ENCODE measurements at places on chromosomes 7 and 10. TPM values are rescaled to one million over a fixed set of nuclear protein-coding genes. Genes with fewer than 3 reads are reported as not detected.
A peak's percentile ranks its signal among the peaks of the same experiment; 100 is the strongest.

CYP2E1 gene
- total RNA-seq: 4.1 TPM

GRCh38 chr7:47943676-47944474 lies 4.4 kb downstream of the PKD1L1 start:
- DNase-seq: no peak

DNA sequence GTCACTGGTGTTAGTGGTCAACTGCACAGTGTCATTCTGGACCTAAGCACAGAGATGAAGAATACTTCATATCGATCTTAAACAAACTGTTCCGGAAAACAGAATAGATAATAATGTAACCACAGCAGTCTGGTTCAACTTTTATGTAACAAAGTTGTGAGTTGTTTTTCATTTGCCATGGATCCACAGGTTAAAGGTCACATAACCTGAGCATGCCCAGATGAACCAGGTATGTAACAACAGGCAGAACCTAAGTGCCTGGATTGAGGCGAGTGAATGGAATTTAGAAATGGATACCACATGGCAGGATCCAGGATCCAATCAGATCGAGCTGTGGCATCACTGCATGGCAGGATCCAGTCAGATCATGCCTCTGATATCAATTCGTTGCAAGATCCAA lies 87.1 kb downstream of the CLEC2L start:
- no peak for DNase-seq

PRRT4 gene
- 17.6 TPM for total RNA-seq

- no peak for DNase-seq
These were observed 59.2 kb downstream of the CDHR3 start for GRCh38 chr7:106022193-106022821.

DNA sequence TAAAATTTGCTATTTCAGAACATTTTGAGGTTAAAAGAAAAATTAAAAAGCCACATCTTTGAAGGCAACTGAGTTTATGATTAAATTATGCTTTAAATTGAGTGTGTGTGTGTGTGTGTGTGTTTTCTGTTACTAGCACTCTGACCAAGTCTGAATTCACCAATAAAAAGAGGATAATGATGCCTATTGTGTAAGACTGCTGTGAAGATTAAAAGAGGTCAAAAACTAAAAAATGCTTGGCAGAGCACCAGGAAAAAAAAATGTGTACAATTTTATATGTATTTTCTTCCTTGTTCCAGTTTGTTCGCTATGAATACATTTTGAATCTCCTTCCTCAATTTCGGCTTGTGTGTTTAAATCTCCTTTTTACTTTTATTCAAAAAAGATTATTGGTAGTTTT lies 316.6 kb upstream of the MAGI2 start:
- peak; percentile 69 for DNase-seq

- no peak for DNase-seq
These were observed 138.8 kb upstream of the SHH start for GRCh38 chr7:155950898-155951553.

HERPUD2 gene
- 37.2 TPM for total RNA-seq

PDLIM1 gene
- total RNA-seq: 96.3 TPM

DNA sequence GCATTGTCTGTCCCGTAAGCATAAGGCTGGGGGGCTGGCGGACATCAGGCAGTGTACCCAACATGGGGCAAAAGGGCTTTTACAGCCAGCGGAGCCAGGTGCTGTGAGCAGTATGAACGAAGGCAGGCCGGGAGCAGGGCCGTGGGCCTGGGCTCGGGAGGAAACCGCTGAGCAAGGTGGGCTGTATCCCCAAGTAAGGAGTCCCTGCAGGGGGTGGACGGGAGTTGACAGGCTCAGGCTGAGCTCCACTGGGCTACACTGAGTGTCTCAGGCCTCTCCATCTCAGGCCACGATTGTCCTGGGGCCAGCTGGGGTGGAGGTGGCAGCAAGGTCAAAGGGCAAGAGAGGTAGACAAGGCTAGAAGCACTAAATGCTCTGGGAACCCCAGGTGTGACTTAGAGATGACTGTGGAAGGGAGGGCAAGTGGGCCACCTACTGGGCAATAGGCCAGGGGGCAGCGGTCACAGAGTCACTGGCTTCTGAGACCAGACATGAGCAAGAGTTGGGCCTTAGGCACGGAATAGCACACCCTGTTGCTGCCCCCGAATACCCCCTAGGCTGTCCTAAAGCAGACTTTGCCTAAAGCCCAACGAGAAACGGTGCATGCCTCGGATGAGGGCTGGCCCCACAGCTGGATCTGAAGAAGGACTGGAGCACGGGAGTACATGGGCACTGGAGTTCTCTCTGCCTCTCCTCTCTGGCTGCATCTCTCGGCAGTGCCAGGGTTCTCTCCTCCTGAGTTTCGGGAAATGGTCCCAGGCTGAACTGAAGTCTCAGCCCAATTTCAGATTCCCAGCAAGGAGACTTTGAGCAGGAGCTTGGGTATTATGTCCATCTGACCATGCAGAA lies 10.8 kb upstream of the RAMP3 start:
- no peak for DNase-seq

DNA sequence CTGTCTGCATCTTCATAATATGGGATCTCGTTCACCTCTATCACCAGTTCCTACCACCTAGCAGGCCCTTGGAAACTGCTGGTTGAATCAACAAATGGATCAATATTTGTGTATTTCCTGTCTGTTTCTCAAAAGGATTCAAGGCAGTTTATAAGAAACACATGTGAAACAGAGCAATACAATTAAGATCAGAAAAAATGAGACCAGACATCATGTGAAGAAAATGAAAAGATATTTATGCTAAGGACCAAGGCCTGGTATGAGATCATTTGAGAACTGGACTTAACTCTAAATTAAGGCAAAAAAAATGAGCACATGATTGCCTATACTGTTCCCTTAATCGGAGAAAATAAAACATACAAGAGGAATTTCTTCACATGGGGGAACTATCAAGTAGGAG lies 589.0 kb downstream of the SUGCT start:
- no peak for DNase-seq

GRCh38 chr7:50092579-50093491 lies at the start of gene ZPBP:
Gene ZPBP (minus strand): TSS chr7:50093246. CDS start chr7:50093194, 52 bp downstream.
- peak; percentile 51 for DNase-seq

DNA sequence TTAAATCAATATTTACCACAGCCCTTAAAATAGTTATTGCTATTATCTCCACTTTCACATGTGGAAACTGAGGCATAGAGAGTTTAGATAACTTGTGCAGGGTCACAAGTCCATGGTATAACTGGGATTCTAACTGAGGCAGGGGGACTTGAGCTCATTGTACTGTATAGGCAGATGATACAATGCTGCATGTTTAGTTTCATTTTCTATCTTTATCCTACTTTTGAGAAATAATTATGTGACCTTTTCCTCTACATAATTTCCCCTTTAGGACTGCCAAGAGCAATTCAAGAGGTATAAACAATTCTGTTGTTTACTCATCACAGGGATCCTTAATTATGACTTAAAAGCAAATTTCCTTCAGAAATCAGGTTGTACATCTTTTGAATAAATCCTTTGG lies 193.1 kb downstream of the SUGCT start:
- no peak for DNase-seq

DNA sequence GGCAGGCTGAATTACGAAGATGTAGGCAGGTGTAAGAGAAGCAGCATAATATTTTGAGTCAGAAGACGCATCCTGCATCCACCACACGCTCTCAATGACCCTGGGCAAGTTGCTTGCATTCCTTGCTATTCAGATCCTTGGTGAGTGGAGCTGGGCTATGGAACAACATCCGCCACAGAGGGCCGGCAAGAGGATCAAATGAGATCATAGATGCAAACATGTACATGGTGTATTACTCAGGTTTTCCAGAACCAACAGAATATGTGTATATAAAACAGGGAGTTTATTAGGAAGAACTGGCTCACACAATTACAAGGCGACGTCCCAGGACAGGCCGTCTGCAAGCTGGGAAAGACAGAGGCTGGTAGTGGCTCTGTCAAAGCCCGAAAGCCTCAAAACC lies 51.5 kb downstream of the ADAM12 start:
- DNase-seq: no peak

DNA sequence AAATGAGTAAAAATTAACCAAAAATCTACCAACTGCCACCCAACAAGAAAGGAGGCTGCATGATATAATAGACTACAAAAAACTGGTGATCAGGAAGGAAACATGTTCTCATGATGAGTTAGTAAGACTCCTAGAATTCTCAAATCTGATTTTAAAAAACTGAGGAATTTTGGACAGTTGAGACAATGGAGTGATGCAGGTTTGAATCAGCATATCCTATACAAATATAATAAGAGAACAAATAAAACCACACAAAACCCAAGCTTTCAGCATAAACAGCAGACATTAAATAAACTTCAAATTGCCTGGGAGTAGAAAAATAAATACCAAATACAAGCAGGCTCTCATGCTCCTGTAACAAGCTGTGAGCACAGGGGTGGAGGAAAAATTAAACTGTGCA lies 57.8 kb downstream of the SLC25A40 start:
- DNase-seq: no peak

PLCE1 gene
- total RNA-seq: 0.99 TPM

- DNase-seq: peak; percentile 83
These were observed at the start of gene BICC1 for GRCh38 chr10:58512491-58513187. Gene BICC1 (plus strand): TSS chr10:58512872. CDS start chr10:58513144, 272 bp downstream.

ZNF736 gene
- total RNA-seq: 3.8 TPM

- DNase-seq: no peak
These were observed 489.4 kb upstream of the SORCS1 start for GRCh38 chr10:107653832-107654287.

COL28A1 gene
- total RNA-seq: 0.83 TPM

- DNase-seq: no peak
These were observed 21.9 kb upstream of the ELN start for GRCh38 chr7:74006032-74006431.

KCNH2 gene
- total RNA-seq: 91.5 TPM

PCDH15 gene
- total RNA-seq: 0.30 TPM

DNA sequence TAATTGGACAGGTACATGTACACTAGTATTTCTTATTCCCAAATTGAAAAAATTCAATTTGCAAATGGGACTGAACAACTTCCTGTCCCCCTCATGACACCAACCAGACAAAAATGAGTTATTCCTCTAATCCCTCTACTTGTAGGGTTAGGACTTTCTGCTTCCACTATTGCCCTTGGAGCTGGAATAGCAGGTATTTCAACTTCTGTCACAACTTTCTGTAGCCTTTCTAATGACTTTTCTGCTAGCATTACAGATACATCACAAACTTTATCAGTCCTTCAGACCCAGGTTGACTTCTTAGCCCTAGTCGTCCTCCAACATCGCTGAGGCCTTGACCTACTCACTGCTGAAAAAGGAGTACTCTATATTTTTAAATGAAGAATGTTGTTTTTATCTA lies 6.4 kb downstream of the CYP3A7 start:
- no peak for DNase-seq

GRCh38 chr7:16027396-16027795 lies 340.9 kb upstream of the MEOX2 start:
- no peak for DNase-seq

GRCh38 chr7:94763268-94763667 lies 107.3 kb upstream of the SGCE start:
- no peak for DNase-seq

DNA sequence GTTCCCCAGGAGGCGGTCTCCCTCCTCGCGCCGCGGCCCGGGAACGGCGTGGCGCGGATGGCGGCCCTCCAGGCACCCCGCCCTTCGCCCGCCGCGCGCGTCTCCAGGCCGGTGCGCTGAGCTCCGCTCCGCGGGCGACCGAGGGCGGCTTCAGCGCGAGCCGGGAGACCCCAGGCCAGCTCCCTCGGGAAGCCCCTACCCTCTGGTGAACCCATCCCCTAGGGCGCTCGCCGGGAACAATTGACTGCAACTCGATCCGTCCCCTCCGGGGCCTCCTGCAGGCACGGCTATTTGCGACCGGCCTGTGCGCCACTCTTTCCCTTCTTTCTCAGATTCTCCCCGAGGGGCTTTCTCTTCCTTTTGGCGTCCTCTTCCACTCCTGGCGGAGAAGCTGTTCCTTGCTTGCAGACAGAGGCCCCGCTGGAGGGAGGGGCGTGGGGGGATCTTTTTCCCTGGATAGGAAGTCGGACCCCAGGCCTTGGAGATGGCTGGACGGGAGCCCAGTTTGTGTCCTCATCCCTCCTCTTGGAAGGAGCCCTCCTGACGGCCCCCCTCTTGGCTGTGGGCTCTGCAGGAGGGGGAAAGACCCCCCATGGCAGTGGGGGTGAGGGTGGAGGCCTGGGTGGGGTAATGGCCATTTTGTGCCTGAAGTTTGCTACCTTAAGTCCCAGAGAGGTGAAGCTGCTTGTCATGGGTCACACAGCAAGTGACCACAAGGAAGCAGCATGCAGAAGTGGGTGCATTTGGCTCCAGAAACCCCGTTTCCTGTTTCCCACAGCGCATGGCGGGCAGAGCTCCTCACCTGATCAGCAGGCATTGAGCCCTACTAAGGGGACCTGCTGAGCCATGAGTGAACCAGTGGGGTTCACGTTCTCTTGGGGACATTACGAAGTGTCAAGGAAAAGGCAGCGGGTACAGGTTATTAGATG lies 171.2 kb upstream of the TNRC18 start:
- peak; percentile 70 for DNase-seq

DNA sequence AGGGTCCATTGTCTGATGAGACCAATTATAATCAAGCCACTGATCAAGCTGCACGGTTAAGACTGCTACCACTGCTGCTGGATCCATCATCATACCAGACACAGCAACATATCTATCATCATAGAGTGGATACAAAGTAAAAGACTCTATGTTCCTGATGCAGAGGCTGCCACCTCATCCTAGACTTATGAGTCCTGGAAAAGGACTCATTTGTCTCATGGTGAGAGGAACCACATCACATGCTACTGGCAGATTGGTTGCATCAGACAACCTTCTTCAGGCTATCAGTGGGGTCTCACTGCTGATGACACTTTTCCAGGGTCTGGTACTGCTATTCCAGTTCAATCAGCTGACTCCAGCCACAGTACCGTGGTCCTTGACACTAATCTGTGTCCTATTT lies 79.0 kb downstream of the ABI1 start:
- no peak for DNase-seq

DNA sequence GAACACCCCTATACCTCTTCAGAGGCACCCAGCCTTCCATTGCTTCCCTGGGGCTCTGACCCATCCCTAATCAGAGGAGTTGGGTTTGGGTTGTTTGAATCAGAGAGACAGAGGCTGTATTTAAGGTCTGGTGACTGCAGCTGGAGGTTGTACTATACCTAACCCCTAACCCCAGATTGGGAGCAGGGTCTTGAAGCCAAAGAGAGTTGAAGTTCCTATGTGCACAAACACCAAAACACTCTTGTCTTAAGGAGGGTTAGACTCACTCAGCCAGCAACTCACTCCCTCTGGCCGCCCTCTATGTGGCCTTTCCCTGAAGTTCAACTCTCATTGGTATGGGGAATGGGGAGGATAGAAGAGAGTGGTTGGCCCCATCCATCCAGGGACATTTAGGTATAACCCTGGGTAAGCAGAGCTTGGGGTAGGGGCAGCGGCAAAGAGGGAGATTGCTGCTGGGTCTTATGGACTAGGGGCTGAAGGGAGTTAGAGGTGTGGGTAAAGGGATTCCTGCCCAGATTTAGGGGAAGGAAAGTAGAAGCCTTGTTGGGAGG lies 80.0 kb downstream of the PAX2 start:
- DNase-seq: no peak

GRCh38 chr7:109282726-109283125 lies 713.1 kb downstream of the DNAJB9 start:
- peak; percentile 11 for DNase-seq

All from cardiac muscle cell (in vitro differentiated cells and primary cell).